ENCODE measurements at places on chromosomes 3 and 15.

DNA sequence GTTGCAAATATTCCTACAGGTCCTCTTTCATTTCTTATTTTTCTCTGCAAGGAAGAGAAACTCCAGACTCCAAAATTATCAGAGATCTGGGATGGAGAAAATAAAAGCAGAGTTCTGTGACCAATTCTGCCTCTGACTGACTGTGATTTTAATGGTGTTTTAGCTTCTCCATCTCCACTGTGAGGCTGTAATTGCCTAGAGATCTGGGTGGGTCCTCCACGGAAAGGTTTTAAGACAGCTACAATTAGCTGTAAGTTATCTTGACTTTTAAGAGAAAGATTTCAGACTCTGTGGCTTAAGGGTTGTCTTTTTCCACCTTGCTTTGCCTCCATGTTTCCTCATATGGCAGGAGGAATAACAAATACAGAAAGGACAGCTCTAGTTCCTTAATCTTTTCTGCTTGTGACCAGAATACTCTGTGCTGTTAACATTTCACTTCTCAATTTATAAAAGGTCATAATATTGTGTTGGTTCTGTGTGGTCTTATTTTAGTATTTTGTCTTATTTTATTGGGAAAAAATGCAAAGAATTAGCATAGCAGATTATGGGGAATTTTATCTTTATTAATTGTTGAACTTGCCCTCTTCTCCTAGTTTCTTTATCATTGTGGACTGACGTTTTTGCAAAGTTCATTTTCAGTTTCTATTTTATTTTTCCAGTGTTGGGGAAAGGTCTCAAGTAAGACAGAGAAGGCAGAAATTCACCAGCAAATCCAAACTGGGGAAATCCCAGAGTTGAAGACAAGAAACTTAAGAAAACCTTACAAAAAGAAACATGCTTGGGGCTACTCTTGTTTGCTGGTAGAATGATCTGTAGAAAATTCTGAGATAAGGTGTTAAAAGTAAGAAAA lies 157.9 kb downstream of the RAP2B start:
- no peak for DNase-seq

- DNase-seq: no peak
Observed at GRCh38 chr15:28124841-28125240, 25.7 kb upstream of the OCA2 start.

DNA sequence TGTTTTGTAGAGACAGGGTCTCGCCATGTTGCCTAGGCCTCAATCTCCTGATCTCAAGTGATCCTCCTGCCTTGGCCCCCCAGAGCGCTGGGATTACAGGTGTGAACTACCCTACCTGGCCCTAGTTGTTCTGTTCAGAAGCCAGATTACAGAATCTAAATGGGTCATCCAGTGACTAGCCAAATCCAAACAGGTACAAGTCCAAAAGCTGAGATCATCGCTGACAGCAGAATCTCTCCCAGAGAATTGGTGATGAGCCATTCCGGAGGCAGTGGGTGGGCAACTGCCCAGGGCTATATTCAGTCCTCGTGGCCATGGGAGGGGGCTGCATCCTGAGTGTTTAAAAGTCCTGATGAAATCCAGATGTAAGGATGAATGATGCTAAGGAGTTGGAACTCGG lies 47.5 kb upstream of the SEMA4B start:
- DNase-seq: no peak

GRCh38 chr15:22968366-22968765 lies 11.8 kb downstream of the CYFIP1 start:
- DNase-seq: peak; percentile 93

DNA sequence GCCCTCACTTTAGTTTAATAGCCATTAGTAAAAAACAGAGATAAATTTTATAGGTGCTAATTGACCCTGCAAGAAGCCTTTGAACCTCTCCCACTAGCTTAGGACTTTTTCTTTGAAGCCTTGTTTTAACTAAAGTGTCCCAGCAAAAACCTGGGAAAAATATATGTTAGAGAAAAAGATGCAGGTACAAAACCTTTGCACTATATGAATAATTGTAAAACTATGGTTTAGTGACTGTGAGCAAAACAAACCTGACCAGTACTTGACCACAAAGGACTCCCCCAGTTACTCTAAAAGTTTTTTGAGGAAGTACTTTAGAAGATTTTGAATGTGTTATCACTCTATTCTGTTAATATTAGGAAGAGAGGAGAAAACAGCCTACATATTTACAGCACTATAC lies 123.3 kb upstream of the TP63 start:
- no peak for DNase-seq

DNA sequence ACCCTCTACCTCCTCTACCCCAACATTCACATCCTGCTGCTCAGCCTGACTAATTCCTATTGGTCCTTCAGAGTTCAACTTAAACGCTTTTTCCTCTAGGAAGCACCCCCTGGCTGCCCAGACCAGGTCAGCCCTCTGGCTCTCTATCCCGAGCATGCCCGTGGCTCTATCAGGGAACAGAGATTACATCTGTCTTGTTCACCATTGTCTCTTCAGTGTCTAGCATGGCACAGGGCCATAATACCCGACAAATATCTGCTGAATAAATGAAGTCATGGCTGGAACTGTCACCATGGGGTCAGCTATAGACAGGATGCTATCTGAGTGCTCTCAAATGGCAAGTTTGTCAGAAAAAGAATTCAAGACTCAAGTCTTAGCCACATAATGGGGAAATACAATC lies 296.9 kb upstream of the CHRNA7 start:
- no peak for DNase-seq

DNA sequence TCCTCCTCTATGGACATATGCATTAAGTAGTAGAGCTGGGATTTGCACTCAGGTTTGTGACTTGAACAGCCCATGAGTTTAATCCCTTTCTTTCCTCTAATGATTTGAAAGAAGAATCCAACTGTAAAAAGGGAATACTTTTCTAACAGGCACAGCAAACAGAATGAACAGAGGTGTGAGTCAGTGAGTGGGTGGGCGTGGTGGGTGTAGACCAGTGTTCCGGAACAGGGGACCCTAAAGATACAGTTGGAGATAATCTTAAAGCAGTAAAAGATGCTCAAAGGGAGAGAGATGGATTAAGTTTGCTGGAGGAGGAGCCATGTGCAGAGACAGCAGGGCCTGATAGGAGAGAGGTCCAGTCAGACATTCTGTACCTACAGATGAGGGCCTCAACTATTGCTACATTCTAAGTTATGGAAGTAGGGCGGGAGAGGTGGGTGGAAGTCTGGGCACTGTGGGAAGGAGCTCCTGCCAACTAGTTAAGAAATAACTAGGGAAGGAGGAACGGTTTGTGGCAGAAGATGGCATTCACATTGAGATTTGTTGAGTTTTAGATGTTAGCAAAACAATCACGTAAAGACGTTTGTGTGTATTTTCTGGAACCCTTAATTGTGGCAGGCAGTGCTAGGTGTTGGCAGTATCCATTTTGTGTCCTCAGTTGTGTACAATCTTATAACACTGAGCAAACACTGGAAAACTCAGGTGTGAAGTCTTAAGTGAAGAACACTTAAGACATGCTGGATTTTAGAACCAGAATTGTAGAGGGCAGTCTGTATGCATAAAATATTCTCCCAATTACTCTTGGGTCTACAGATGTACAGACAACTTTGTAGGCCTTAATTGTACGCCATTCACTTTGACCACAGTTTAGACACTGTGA lies 511.0 kb downstream of the GRM7 start:
- no peak for DNase-seq

GRCh38 chr3:48993834-48994233 lies 3.8 kb downstream of the P4HTM start:
- peak; percentile 38 for DNase-seq

- no peak for DNase-seq
Observed at GRCh38 chr3:100331660-100332059, 2.9 kb upstream of the NIT2 start.

DNA sequence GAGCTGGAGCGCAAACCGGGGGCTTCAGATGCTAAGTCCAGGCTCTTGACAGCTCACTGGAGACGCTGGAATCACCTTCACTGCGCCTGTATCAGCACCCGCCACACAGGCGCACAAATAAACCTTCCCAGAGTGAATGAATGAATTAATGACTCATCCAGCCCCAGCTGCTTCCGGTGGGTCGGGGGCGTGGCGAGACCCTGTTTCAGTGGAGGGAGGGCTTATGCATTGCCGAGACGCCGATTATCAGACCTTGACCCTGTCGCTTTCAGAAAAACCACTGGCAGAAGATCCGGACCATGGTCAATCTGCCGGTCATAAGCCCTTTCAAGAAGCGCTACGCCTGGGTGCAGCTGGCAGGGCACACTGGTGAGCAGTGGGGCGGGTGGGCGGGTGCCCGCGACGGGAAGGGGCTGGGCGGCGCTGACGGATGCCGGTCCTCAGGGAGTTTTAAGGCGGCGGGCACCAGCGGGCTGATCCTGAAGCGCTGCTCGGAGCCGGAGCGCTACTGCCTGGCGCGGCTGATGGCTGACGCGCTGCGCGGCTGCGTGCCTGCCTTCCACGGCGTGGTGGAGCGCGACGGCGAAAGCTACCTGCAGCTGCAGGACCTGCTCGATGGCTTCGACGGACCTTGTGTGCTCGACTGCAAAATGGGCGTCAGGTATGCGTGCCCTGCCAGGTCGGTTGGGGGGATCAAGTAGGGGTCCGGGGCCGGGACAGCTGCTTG lies 7.7 kb downstream of the ITPKA start:
- no peak for DNase-seq

- DNase-seq: no peak
Observed at GRCh38 chr3:137766876-137767537, 2.9 kb downstream of the SOX14 start.

GRCh38 chr15:71352125-71352524 lies 236.9 kb downstream of the THSD4 start:
- DNase-seq: no peak

GRCh38 chr15:52383100-52383588 lies 87.5 kb upstream of the MYO5C start:
- DNase-seq: peak; percentile 48

GRCh38 chr3:72191209-72191960 lies 406.4 kb upstream of the PROK2 start:
- no peak for DNase-seq

DNA sequence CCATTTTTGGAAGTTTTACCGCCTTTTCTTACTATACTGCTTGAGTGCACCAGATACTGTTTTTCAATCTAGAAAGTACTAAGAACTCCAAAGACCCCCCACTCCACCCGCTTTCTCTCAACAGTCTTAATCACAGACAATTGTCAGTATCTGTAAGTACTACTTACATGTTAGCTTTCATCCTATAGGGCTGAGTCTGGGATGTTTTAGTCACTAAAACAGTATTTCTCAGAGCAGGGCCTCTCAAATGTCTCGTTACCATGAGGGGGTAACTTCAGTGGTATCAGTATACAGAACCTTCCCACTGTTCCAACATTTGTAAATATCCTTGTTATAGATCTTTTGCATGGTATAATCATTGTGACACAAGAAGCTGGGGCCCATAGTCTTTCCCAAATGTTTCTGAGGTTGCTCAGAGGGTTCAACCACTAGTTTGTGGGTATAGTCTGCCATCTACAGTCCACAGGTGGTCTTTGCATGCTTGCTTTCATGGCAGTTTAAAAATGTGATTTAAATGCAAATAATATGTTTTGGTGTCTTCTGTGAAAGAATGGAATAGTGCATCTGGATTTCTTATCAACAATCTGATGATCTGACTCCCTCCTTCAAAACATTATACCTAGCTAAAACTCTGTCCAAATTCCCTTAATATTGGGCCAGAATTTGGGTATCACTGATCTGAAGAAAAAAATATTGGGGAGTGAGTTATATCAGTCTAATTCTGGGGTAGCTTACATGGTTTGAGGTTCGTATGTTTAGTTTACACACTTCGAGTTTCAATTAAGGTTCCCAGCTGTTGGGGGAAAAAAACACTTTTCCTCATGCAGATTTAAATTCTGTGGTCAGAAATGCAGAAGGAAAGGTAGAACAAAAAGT lies 18.0 kb upstream of the DNAJC13 start:
- peak; percentile 60 for DNase-seq

DNA sequence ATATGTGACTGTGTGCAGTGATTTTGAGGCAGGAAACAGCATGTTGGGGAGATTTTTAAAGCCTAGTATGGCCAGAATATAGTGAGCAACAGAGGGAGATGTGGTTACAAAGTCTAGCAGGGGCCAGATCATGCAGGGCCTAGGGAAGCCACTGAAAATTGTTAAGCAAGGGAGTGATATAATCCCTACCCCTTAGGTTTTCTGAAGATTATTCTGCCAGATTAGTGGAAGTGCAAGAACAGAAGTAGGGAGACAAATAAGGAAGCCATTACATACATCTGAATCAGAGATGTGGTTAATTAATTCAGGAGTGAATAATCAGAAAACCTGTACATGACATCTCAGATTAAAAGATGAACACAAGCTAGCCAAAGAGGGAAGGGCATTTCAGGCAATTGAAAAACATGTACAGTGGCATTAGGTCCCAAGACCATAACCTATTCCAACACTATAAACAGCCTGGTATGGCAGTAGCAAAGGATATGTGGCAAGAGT lies 54.8 kb downstream of the MSL2 start:
- no peak for DNase-seq

GRCh38 chr3:98577178-98577895 lies 16.1 kb downstream of the CPOX start:
- no peak for DNase-seq

GRCh38 chr15:61556037-61556648 lies 327.0 kb upstream of the RORA start:
- peak; percentile 35 for DNase-seq

GRCh38 chr15:39028069-39028468 lies 463.5 kb upstream of the RASGRP1 start:
- DNase-seq: peak; percentile 16

DNA sequence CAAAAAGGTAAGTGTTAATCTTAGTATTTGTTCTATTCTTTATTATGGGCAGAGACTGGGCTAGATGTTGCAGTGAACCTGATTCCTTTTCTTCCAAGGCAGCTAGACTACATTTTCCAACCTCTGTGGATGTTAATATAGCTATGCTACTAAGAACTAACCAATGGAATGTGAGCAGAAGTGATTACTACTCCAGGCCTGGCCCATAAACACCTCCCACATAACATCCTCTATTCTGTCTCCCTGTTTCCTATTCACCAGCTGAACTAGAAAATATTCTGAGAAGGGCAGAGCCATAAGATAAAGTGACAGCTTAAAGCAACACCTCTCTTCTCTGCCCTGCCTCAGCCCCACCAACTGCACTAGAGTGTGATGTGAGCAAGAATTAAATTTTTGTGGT lies 29.4 kb downstream of the CD200R1L start:
- no peak for DNase-seq

GRCh38 chr15:75727851-75728715 lies 15.4 kb upstream of the CSPG4 start:
- no peak for DNase-seq

GRCh38 chr3:124777762-124778470 lies 47.7 kb downstream of the UMPS start:
- DNase-seq: no peak

DNA sequence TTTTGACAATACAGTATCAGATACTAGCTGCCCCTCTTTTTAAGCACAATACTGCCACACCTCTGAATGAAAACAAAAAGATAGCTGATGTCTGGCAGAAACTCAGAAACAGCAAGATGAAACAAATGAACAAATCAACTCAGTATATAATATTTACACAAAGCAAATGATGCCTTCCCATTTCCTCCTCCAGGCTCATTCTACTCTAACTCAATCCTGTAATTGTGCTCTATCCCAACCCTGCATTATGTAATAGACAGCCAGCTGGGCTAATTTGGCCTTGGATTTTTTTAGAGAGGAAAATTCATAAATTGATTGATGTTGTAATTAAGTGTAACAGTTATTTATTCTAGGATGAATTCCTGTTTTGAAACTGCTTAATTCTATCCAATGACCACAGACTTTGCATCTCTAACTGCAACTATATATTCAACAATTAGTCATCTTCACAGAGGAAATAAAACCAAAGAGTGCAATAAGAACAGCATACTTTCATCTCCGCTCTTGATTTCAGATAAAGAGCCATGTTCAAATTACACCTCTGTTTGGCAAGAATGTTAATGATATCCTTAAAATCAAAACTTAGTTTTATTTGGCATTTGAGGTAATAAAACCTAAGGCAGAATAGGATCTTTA lies 6.1 kb downstream of the ATG3 start:
- DNase-seq: no peak

Data from kidney capillary endothelial cell (primary cell).